Nephron progenitor cell (in vitro differentiated cells): ENCODE measurements at places on chromosomes 4 and X.

DNA sequence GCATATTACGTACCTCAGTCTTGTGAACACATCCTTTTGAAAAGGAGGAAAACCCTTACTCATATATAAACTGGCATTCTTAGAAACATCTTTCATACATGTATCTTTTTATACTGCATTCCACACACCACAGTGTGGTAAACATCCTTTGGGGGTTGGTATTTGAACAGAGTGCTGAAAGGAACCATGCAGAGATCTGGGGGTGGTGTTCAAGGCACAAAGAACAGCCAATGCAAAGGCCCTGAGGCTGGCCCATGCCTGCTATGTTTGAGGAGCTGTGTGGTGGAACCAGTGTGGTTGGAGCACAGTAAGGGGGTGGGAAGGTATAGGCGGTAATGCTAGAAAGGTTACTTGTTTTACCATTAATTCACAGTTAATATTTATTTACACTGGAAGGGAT, 2.0 kb downstream of the ELK1 start:
- no peak for DNase-seq

DNA sequence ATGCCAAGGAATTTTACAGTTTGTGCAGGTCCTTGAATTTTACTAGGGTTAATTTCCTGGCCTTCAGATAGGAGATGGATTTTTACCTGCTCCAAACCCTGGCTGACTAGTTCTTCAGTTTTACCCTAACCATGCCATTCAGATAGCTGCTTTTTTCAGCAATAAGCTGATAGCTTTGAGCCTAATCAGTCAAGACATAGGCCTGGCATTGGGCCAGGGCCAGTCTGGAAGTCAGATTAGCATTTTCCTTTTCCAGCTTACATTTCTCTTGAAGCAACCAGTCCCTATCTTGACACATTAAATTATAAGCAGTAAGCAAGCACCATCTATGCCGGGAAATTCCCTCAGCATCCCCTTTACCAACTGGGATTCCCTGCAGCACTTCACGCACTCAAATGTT, 177.1 kb downstream of the ADGRA3 start:
- DNase-seq: no peak

GRCh38 chr4:93759506-93759905, 69.0 kb upstream of the ATOH1 start:
- DNase-seq: no peak

- DNase-seq: no peak
Measured at GRCh38 chrX:49876750-49877149, 2.5 kb upstream of the USP27X start.

DNA sequence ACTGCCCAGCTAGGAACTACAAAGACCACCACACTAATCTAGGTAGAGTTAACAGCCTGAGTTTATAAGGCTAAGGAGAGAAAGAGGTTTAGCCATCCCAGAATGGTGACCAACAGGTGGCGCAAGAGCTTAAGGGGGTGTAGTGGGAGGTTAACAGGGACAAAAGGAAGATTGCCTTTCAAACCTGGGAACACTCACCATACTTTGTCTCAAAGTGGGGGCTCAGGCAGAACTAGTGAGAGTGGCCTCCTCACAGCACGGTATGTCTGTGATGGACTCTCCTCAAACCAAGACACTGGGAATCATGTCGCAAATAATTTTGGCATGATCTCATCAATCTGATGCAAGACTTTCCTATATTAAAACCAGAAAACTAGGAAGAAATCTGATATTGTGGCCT, 23.4 kb downstream of the CCNI start:
- DNase-seq: peak; percentile 49

DNA sequence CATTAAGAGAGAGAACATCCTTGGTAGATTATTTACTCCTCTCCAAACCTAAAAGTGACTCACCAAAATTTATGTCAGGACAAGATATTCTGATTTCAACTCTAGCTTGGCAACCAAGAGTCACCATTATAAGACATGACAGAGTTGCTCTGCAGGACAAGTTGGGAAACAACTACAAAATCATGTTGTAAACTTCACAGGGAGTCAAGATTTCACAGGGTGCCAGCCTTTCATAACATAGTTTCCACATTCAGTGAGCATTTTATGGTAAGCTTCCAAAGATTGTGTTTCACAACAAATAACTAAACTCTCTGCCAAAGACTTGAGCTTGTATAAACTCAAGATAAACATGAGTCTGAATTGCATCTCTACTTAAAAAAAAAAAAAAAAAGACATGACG, 121.0 kb upstream of the DIAPH2 start:
- DNase-seq: no peak

GRCh38 chrX:151985531-151985930, 11.1 kb upstream of the GABRE start:
- no peak for DNase-seq

- no peak for DNase-seq
Measured at GRCh38 chr4:69070590-69070989, 25.7 kb upstream of the UGT2B7 start.

- DNase-seq: no peak
Measured at GRCh38 chr4:27716693-27717430, 856.2 kb downstream of the STIM2 start.

GRCh38 chrX:3651277-3651676, 62.2 kb downstream of the PRKX start:
- no peak for DNase-seq

DNA sequence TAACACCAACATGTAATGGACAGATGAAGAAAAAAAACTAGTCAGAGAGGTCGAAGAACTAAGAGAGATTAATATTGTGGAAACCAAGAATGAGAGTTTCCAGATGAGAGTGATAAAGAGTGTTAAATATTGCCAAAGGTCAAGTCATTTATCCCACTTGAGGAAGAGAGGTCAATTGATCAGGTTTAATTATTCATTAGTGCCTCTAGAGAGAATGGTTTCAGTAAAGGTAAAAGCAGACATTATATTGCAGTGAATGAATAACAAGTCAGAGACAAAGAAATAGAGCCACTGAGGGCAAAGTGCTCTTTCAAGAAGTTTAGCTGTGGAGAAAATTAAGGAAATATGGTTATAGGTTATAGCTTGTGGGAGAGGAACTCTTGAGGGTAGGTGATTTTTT, 263.1 kb downstream of the GUCY2F start:
- DNase-seq: no peak

- DNase-seq: no peak
Measured at GRCh38 chr4:145107126-145107525, 9.0 kb downstream of the ABCE1 start.

DNA sequence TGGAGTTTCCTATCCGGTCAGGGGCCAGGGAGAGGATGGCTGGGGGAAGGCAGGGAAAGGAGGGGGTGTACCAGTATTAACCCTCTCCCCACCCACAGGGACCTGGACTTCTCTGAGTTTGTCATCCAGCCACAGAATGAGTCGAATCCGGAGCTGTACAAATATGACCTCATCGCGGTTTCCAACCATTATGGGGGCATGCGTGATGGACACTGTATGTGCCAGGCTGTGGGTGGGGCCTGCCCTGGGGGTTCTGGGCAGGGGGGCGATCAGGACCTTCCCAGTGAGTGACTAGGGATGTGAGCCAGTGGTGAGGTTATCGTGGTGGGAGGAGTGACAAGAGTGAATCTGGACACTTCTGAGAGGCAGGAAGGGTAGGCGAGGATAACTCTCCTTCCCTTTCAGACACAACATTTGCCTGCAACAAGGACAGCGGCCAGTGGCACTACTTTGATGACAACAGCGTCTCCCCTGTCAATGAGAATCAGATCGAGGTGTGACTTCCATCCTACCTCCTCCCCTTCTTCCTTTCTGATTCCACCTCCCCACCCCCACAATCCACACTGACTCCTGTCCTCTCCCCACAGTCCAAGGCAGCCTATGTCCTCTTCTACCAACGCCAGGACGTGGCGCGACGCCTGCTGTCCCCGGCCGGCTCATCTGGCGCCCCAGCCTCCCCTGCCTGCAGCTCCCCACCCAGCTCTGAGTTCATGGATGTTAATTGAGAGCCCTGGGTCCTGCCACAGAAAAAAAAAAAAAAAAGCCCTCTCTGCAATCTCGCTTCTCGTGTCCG, 14.6 kb downstream of the USP11 start:
- no peak for DNase-seq

GRCh38 chr4:7417639-7418038, 17.1 kb downstream of the PSAPL1 start:
- DNase-seq: no peak

GRCh38 chr4:71004281-71004851, 10.9 kb downstream of the DCK start:
- peak; percentile 11 for DNase-seq

DNA sequence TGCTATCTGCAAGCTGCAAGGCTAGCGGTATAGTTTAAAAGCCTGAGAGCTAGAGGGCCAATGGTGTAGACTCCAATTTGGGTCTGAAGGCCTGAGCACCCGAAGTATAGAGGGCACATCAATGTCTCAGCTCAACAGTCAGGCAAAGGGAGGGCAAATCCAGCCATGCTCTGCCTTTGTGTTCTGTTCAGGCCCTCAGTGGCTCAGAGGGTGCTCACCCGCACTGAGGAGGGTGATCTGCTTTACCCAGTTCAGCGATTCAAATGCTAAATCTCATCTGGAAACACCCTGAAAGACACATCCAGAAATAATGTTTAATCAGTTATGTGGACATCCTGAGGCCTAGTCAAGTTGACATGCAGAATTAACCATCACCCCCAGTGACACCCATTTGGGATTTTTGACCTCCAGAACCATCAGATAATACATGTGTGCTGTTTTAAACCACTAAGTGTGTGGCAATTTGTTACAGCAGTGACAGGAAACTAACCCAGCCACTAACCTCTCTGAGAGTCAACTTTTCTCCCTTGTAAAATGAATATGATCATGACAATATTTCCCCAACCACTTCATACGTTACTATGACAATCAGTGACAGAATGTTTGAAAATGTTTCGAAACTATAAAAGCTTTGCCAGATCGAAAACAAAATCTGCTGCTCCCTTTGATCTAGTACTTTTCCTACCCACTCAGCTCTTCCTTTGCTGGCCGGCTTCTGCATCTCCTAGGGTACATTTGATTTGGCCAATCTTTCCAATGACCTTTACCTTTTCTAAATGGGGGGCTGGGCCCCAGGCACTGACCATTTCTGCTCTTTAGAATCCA, 8.4 kb upstream of the TBL1X start:
- DNase-seq: no peak

- DNase-seq: no peak
Measured at GRCh38 chr4:170414961-170415360, 325.2 kb upstream of the AADAT start.

GRCh38 chr4:58507079-58507478, 1396.9 kb upstream of the IGFBP7 start:
- no peak for DNase-seq

DNA sequence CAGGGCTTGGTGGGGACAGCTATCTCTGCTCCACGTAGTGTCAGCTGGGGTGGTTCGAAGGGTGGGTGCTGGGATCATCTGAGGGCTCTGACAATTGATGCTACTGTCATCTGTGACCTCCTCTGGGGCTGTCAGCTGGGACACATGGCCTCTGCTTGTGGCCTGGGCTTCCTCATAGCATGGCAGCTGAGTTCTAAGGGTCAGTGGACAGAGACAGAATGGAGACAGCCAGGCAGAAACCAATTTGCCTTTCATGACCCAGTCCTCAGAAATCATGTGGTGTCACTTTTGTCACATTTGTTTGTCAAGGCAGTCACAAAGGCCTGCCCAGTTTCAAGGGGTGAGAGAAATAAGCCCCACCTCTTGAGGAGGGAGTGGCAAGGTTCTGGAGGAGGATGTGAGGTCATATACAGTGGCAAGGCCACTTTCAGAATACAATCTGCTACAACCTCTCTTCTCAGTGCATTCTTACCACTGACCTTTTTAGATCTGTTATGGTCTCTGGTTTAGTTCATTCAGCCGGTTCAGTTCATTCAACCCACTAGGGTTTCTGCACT, 103.6 kb upstream of the BCOR start:
- no peak for DNase-seq

DNA sequence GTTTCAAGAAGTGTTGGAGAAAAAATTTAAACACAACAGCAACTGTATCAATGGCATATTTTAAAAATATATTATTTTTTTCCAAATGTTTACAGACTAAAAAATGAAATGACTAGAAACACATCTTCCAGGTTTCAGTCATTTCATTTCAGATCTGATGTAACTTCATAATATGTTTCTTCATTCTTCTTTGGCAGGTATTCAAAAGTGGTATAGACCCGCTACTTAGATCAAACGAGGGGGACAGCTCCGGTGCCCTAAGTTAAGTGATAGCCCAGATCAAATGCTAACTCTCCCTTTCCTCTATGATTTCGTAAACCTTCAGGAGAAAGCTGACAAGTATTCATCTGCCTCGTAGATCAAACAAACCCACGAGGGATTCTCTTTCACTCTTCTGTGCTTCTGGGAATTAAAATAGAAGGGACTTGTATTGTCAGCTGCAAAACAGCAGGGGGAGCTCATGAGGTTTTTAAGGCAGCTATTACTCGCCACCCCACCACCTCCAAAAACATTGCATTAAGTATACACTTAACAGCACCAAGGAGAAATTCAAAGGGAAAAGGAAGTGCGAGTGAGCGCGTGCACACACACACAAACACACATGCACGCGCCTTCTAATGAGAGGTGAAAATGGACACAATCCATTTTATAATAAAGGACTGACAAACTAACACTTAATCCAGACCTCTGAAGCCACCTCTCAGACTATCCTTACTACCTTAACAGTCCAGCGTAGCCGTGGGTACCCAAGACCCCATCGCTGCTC, 21.4 kb downstream of the HELT start:
- peak; percentile 51 for DNase-seq

DNA sequence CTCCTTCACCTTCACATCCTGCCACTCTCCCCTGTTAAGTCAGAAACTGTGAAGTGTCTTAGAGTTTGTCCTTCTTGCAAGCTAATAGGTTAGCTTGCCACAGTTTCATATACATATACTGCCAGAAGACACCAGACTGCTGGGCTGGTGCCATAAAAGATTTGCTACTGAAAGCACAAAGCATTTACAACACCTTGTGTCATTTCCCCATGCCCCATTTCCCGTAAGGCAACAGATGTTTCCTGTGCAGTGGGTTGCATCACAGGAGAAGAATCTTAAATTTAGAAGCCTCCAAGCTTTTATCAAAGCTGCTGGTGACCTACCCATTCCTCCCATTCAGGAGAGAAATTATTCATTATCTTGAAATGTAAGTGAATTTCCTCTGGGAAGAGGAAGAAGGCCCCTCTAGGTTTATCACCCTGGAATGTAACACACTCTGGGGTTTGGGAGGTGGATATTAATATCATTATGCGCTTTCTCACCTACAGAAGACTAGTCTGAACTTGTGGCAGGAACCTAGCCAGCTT, 34.5 kb upstream of the RAB33B start:
- no peak for DNase-seq

DNA sequence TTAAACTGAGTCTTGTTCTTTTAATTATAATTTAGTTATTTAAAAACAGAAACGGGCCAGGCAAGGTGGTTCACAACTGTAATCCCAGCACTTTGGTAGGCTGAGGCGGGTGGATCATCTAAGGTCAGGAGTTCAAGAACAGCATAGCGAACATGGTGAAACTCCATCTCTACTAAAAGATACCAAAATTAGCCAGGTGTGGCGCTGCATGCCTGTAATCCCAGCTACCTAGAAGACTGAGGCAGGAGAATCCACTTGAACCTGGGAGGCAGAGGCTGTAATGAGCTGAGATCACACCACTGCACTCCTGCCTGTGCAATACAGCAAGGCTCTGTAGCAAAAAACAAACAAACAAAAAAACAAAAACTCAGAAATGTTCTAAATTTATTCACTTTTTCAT, 852.9 kb downstream of the TECRL start:
- no peak for DNase-seq
